MCF 10A (cell line): ENCODE measurements at places on chromosomes 7 and 10.

GRCh38 chr10:56091872-56092271, 269.2 kb downstream of the ZWINT start:
- H3K36me3 ChIP-seq, result no peaks in the 10 kb centered on the region
- H3K4me3 ChIP-seq, result no peak overlapping the region
- no peaks in the 10 kb centered on the region for H3K4me1 ChIP-seq
- H3K27me3 ChIP-seq, result peaks cover 20% of the 10 kb centered on the region
- no peak for DNase-seq

- H3K27ac ChIP-seq, result no peak overlapping the region
- DNase-seq, result no peak
- no peak overlapping the region for H3K4me3 ChIP-seq
- peaks cover 46% of the 10 kb centered on the region for H3K36me3 ChIP-seq
- no peaks in the 10 kb centered on the region for H3K4me1 ChIP-seq
- H3K27me3 ChIP-seq, result no peaks in the 10 kb centered on the region
These were observed 181.8 kb downstream of the KIAA1217 start for GRCh38 chr10:24390746-24391145.

DNA sequence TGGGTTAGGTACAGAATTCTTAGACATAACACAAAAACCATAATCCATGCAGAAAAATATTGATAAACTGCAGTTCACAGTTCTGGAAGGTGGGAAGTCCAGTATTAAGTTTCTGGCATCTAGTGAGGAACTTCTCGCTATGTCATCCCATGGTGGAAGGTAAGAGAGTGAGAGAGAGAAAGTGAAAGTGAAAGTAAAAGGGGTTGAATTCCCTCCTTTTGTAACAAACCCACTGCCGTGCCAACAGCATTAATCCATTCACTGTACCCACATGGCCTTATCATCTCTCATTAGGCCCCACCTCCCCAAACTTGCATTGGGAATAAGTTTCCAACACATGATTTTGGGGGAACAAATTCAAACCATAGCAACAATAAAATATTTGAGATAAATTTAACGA, 17.1 kb downstream of the ZNF485 start:
- H3K27ac ChIP-seq, result no peak overlapping the region
- no peak for DNase-seq
- H3K4me3 ChIP-seq, result no peak overlapping the region
- H3K36me3 ChIP-seq, result no peaks in the 10 kb centered on the region
- no peaks in the 10 kb centered on the region for H3K27me3 ChIP-seq

GRCh38 chr7:17771901-17772408, 168.3 kb downstream of the SNX13 start:
- H3K36me3 ChIP-seq, result peaks cover 1% of the 10 kb centered on the region
- peak overlapping the region; percentile 57 for H3K27ac ChIP-seq
- no peak overlapping the region for H3K4me3 ChIP-seq
- peaks cover 35% of the 10 kb centered on the region for H3K4me1 ChIP-seq
- H3K27me3 ChIP-seq, result no peaks in the 10 kb centered on the region
- DNase-seq, result no peak

GRCh38 chr7:130882396-130882795, 148.4 kb upstream of the KLF14 start:
- H3K4me3 ChIP-seq, result no peak overlapping the region
- peaks cover 96% of the 10 kb centered on the region for H3K36me3 ChIP-seq
- peak overlapping the region; percentile 67 for H3K27ac ChIP-seq
- H3K27me3 ChIP-seq, result no peaks in the 10 kb centered on the region
- peaks cover 57% of the 10 kb centered on the region for H3K4me1 ChIP-seq
- no peak for DNase-seq

DNA sequence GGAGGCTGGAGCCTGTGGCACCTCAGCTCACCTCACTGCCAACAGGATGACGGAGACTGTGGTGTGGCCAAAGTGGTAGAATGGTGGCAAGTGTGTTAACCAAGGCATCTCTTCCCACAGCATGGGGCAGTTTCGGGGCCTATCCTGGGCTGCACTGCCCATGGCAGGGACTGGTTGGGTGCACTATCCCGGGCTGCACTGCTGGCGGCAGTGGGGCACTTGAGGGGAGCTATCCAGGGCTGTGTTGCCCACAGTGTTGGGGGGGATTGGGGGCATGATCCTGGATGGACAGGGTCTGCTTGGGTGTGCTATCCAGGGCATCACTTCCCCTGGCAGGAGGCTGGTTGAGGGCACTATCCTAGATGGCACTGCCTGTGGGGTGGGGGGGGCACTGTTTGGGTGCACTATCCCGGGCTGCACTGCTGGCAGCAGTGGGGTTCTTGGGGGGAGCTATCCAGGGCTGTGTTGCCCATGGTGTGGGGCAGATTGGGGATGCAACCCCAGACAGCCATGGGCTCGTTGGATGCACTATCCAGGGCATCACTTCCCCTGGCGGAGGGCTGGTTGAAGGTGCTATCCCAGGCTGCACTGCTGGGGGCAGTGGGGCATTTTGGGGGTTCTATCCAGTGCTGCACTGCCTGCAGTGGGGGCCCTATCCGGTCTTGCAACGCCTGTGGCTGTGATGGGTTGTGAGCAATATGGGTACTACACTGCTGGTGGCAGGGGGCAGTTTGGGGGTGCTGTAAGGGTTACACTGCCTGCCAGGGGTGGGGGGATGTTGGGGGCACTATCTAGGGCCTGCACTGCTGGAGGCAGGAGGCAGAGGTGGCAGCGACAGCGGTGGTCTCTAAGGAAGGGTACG, 129.7 kb downstream of the ZNF248 start:
- no peaks in the 10 kb centered on the region for H3K4me1 ChIP-seq
- no peaks in the 10 kb centered on the region for H3K36me3 ChIP-seq
- DNase-seq, result no peak
- H3K27me3 ChIP-seq, result no peaks in the 10 kb centered on the region

DNA sequence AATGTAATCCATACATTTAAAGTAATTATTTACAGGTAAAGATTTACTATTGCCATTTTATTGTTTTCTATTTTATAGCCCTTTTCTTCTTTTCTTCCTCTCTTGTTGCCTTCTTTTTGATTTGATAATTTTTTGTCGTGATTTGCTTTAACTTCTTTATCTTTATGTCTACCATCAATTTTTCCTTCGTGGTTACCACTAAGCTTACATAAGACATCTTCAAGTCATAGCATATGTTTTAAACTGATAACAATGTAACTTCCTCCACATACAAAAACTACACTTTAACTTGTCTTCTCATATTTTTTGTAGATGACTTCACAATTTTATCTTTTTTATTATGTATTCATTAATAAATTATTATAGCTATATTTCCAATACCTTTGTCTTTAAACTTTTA, 316.6 kb downstream of the PLXDC2 start:
- H3K4me3 ChIP-seq, result no peak overlapping the region
- H3K4me1 ChIP-seq, result no peaks in the 10 kb centered on the region
- no peaks in the 10 kb centered on the region for H3K36me3 ChIP-seq
- H3K27ac ChIP-seq, result no peak overlapping the region

- no peaks in the 10 kb centered on the region for H3K27me3 ChIP-seq
- DNase-seq, result no peak
- H3K4me1 ChIP-seq, result peaks cover 7% of the 10 kb centered on the region
- H3K36me3 ChIP-seq, result no peaks in the 10 kb centered on the region
- no peak overlapping the region for H3K27ac ChIP-seq
These were observed 63.7 kb downstream of the PWWP2B start for GRCh38 chr10:132460691-132461090.
